ENCODE measurements at places on chromosomes 5 and 9.

- no peak overlapping the region for H3K4me3 ChIP-seq
- H3K27ac ChIP-seq = no peak overlapping the region
- H3K36me3 ChIP-seq = no peaks in the 10 kb centered on the region
- DNase-seq = no peak
These were observed 50.3 kb upstream of the SPTLC1 start for GRCh38 chr9:92165484-92165883.

DNA sequence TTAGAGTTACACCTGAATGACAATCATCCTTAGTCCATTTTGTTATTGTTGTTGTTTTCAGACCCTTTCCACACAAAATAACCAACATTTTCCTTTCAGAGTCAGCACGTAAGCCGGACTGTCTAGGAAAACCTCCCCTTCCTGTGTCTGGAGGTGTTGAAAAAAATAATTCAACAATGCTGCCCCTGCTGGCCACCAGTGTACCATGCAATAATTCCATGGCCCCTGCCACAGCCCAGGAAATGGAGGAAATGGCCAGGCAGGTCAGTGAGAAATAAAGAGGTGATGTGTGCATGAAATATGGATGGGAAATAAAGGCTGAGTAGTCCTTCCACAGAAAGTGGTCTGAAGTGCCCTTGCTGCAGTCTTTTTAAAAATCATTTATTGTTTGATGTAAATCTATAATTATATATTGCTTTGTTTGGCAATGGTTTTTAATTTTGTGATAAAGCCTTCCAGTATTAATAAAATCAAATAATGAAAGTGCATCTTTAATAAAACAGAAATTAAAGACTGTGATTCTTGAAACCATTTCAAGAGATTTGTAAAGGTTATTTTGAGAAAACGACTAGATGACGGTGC is 152.8 kb upstream of the PAPPA start:
- no peak overlapping the region for H3K4me3 ChIP-seq
- H3K27me3 ChIP-seq = peaks cover 3% of the 10 kb centered on the region
- no peaks in the 10 kb centered on the region for H3K4me1 ChIP-seq
- H3K36me3 ChIP-seq = no peaks in the 10 kb centered on the region
- DNase-seq = peak; percentile 54

GRCh38 chr5:174409070-174409469 is 315.3 kb upstream of the MSX2 start:
- H3K27ac ChIP-seq = no peak overlapping the region
- H3K36me3 ChIP-seq = peaks cover 5% of the 10 kb centered on the region
- DNase-seq = no peak
- H3K4me3 ChIP-seq = no peak overlapping the region

GRCh38 chr5:120677481-120677880 is 213.4 kb downstream of the PRR16 start:
- no peak overlapping the region for H3K27ac ChIP-seq
- no peaks in the 10 kb centered on the region for H3K36me3 ChIP-seq
- H3K4me3 ChIP-seq = no peak overlapping the region
- H3K27me3 ChIP-seq = no peaks in the 10 kb centered on the region

GRCh38 chr5:104327801-104328200 is 765.2 kb upstream of the NUDT12 start:
- H3K27ac ChIP-seq = no peak overlapping the region
- peaks cover 3% of the 10 kb centered on the region for H3K27me3 ChIP-seq
- no peaks in the 10 kb centered on the region for H3K4me1 ChIP-seq
- DNase-seq = no peak
- no peaks in the 10 kb centered on the region for H3K36me3 ChIP-seq

DNA sequence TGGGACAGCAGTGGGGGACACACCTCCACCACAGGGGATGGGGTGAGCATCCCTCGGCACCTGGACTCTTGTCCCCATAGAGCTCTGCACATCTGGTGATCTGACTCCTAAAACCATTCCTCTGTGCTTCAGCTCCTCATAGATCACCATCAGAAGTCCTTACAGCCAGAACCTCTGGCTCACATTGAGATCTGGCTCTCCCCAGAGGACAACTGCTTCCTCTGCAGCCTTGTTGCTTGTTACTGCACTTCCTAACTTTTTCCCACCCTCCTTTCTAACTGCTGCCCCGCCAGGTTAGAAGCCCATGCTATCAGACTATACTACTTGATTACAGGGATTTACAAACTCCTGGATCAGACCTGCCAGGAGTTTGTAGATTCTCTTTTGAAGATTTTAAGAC is 64.5 kb downstream of the ARSB start:
- H3K4me3 ChIP-seq = no peak overlapping the region
- peaks cover 10% of the 10 kb centered on the region for H3K4me1 ChIP-seq
- DNase-seq = no peak
- H3K27me3 ChIP-seq = peaks cover 3% of the 10 kb centered on the region
- no peaks in the 10 kb centered on the region for H3K36me3 ChIP-seq

GRCh38 chr5:111134087-111134486 is 41.9 kb downstream of the WDR36 start:
- DNase-seq = no peak
- peaks cover 5% of the 10 kb centered on the region for H3K27me3 ChIP-seq
- H3K4me1 ChIP-seq = peaks cover 22% of the 10 kb centered on the region
- no peak overlapping the region for H3K4me3 ChIP-seq
- no peak overlapping the region for H3K27ac ChIP-seq
- no peaks in the 10 kb centered on the region for H3K36me3 ChIP-seq

DNA sequence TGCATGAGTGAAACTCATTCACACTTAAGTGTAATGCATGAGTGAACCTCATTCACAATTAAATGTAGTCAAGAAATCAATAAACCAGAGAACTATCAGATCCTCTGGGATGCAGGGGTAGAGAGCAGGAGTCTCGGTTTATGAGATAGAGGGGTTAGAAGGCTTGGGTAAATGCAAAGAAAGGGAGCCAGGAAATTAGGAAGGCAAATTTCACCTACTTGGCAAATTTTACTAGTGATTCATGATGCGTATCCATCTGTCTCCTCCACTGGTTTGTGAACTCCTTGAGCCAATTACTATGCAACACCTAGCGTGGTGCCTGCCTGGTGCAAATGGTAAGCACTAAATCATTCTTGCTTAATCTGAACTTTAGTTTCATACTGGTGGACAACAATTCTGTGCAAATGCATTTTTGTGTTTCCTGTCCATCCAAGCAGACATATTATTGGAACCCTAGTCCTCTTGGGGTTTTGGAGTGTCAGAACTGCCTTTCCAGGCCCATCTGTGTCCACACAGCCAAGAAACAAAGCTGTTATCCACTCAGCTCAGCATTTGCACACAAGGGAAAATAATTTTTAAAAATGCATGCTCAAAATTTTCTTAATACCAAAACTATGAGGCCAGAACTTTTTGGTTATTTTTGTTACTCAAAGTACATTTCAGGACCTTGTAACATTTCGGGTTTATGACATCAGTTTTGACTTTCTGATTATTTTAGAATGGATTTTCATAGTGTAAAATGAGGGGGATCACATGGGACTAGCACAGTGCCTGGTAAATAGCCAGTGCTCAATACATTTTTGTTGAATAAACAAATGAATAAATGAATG is 5.2 kb downstream of the HAPLN1 start:
- peaks cover 48% of the 10 kb centered on the region for H3K4me1 ChIP-seq
- peak overlapping the region; percentile 80 for H3K27ac ChIP-seq
- DNase-seq = no peak
- H3K36me3 ChIP-seq = no peaks in the 10 kb centered on the region
- H3K4me3 ChIP-seq = peak overlapping the region; percentile 75
- H3K27me3 ChIP-seq = peaks cover 4% of the 10 kb centered on the region

Measured in glutamatergic neuron (in vitro differentiated cells).